Epithelial cell of proximal tubule (primary cell): ENCODE measurements at places on chromosomes 4 and X.

DNA sequence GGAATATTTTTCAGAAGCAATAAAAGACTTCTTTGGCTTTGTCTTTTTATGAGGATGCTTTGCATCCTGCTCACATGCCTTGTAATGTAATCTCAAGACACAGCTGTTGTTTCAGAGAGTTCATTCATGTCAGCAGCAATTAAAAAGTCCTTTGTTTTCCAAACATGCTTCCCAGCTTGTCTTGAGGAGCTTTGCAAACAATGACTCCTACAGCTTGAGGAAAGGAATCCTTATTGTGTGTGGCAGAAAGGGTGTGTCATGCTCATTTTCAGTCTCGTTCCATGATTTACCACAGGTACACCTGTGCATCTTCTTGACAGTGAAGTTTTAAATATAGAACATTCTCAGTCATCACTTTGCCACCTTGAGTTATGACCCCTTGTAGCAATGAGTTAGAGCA is 139.2 kb upstream of the AADAT start:
- DNase-seq = no peak

DNA sequence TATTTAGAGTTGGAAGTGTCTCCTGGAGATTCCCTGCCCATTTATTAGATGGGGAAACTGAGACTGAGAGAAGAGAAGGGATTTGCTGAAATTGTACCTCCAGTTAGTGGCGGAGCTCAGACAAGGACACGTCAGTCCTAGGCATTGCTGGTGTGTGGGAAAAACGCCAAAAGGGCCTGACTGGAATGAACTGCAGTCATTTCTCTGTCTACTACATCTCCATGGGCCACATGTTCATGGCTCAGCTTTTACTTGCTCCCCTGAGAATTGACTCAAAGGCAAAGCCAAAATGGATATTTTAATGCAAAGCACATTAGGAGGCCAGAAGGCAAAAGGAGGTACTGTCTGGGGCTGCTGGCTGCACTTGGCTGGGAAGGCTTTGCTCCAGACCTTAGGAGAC is 3.9 kb downstream of the TFDP3 start:
- DNase-seq = no peak

- DNase-seq = no peak
These were observed 45.8 kb downstream of the TACR3 start for GRCh38 chr4:103673983-103674382.

GRCh38 chr4:83009529-83009928 is 1.1 kb downstream of the LIN54 start:
- DNase-seq = no peak

- DNase-seq = no peak
These were observed 59.5 kb upstream of the RPA4 start for GRCh38 chrX:96824166-96824565.

- DNase-seq = no peak
These were observed 120.0 kb upstream of the ZDHHC15 start for GRCh38 chrX:75642811-75643361.

- no peak for DNase-seq
These were observed 120.6 kb downstream of the ZNF827 start for GRCh38 chr4:145818011-145818410.

- no peak for DNase-seq
These were observed 39.8 kb downstream of the CXCL1 start for GRCh38 chr4:73908965-73909364.

- no peak for DNase-seq
These were observed 56.0 kb downstream of the HADH start for GRCh38 chr4:108045687-108046024.

GRCh38 chr4:48334236-48334635 is 7.1 kb upstream of the SLAIN2 start:
- DNase-seq = no peak

GRCh38 chr4:36573441-36573840 is 292.0 kb downstream of the DTHD1 start:
- DNase-seq = no peak

DNA sequence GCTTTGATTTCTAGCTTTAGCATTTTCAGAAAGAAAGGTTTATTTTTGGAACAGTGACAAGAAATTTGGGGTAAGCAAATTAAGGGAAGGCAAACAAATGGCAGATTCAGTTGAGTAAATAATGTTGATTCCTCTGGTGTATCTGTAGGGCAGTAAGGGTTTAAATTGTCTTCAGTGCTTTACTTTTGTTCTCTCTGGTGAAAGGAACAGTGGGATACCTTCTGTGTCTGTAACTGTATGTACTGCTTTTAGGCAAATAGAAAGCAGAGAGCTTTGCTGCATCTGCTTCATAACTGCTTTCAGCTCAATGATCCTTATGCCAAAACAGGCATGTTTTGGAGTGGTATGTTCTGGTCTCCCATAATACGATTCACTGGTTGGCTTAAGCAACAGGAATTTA is 932.1 kb upstream of the SLIT2 start:
- no peak for DNase-seq

- DNase-seq = no peak
These were observed 35.1 kb downstream of the SYTL4 start for GRCh38 chrX:100696699-100697351.

- no peak for DNase-seq
These were observed 618.8 kb downstream of the GLUD2 start for GRCh38 chrX:121666171-121666570.

- no peak for DNase-seq
These were observed 110.3 kb downstream of the UCHL1 start for GRCh38 chr4:41366911-41367517.

GRCh38 chr4:16693641-16694040 is 204.8 kb downstream of the LDB2 start:
- no peak for DNase-seq

GRCh38 chr4:87680271-87680670 is 30.2 kb downstream of the DMP1 start:
- DNase-seq = no peak

- DNase-seq = no peak
These were observed 270.6 kb upstream of the GK2 start for GRCh38 chr4:79678472-79679202.

DNA sequence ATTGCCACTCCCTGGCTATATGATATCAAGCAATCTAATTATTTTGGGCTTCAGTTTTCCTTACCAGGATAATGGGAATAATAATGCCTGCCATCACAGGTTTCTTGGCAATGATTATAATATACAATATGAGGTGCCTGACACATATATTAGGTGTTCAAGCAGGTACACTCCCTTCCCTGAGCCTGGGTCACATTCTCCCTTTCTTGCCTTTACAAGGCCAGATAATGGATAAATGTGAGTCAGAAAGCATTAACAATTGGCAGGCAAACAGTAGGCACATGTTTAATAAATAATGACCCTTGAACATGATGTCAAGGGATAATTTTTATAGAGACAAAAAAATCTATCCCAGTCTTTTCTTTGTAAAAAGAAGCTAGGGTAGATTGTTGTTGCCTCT is 17.2 kb downstream of the NDP start:
- DNase-seq = no peak

DNA sequence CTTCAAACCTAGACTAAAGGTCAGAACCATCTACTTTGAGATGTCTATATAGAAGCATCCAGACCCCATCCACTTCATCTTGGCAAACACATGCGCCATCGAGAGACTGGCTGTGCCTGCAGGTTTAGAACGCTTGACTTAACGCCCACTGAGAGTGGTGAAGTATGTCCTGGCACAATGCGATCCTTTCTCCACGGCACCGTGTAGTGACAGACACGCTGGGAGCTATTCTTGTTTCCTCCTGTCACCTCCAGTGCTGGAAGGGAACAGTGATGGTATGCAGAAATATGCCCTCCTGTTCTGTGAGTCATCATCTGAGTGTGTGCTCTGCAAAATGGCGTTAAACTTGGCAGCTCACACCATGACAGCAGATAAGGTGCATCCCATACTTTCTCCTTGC is 330.2 kb downstream of the NLGN4X start:
- no peak for DNase-seq

DNA sequence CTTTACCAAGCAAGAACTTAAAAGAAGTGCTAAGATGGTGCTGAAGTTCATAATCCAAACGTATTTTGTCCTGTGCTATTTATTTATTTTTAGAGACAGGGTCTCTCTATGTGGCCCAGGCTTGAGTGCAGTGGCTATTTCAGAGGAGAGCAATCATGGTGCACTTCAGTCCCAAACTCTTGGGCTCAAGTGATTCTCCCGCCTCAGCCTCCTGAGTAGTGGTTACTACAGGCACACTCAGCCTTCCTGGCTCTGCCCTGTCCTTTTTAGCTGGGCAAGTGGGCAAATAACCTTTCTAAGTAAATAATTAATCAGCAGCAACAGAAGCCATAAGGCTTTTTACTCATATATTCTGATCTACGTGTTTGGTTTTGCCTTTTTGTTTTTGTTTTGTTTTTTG is 2.6 kb downstream of the NSD2 start:
- DNase-seq = no peak

- DNase-seq = no peak
These were observed at the start of gene MAGEB18 for GRCh38 chrX:26138274-26138673. Gene MAGEB18, plus strand, starts transcription at chrX:26138343. Its CDS starts 643 bp downstream, at chrX:26138986.

DNA sequence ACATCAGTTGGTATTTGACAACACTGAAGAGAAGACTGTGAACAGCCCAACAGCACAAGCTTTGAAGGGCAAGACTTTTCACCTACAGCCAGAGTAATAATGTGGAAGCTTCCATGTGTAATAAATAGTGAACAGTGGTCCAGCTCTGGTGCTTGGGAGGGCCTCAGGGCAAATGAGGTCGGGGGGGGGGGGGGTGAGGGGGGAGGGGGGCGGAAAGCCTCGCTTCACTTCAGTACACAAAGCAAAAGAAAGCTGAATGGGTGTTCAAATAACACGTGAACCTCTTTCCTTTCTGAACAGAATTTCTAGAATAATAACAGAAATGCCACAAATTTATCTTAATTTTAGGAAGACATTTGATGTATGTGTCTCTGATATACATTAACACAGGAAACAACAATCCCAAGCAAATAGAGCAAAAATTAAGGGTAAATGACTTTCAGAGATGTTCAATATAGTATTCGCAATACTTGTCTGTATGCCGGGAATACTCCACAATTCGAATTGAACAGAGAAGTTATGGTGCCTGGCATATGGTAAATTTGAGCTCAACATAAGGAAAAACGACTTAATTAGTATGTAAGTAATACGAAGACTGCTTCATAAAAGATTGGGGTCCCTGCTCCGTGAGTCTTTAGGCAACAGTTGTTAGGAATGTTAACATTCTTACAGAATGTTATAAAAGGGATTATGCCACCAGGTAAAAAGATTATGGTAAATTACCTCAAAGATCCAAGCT is 92.6 kb downstream of the FRYL start:
- no peak for DNase-seq

DNA sequence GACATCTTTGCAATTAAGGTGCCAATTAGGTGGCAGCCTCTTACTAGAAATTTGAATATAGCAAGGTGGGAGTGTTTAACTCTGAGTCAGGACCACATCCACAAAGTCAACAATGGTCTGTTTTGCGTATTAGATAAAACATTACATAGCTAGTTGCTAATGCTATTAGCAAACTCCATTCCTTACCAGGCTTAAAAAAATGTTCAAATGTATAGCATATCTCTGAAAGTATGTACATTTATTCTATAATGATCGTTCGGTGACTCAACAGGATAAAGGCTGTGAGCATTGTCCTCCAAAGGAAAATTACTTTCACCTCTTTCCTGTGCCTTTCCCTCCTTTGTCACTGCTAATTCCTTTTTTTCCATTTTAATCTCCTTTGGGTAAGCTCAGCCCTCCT is 74.5 kb downstream of the SYTL5 start:
- no peak for DNase-seq

DNA sequence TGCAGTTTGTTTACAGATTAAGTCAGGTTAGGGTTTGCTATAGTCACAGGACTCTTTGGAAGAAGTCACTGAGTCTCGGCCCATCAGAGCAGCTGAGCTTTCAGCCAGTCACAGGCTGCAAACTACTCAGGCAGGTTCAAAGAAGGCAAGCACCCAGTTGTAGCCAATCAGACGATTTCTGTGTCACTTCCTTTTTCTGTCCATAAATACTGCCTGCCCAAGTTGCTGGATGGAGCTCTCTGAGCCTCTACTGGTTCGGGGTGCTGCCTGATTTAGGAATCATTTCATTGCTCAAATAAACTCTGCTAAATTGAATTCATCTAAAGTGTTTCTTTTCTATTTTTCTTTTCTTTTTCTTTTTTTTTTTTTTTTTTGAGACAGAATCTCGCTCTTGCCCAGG is 7.3 kb upstream of the SH3BP2 start:
- no peak for DNase-seq

- DNase-seq = no peak
These were observed 19.8 kb upstream of the PASD1 start for GRCh38 chrX:151543706-151544105.

GRCh38 chrX:110210417-110211139 is 107.3 kb downstream of the AMMECR1 start:
- DNase-seq = no peak

DNA sequence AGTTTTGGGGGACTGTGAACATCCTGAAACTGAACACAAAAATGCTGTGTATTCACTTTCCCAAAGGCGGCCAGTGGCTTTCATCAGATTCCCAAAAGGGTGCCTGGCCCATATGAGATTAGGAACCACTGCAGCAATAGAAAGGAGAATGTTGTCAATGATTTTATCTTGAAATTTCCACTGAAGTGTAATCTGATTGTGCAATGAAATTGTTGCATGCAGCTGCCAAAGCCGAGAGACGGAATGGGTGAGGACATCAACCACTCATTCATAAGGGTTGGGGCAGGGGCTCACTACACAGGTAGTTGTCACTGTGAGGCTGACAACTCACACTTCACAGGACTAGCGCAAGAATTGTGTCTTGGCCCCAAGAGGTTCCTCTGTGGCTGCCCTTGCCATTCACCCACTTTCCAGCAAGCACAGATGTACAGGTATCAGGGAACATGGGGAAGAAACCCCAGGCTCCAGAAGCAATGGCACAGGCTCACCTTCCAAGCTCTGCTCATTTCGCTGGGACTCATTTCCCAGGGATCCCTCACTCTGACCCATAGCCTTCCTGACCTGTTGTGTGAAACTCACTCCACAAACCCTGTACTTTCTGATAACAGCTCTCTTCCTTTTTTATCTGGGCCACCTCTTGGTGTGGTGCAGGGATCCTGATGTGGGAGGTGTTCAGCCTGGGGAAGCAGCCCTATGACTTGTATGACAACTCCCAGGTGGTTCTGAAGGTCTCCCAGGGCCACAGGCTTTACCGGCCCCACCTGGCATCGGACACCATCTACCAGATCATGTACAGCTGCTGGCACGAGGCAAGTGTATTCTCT is 48.8 kb downstream of the BMX start:
- no peak for DNase-seq

DNA sequence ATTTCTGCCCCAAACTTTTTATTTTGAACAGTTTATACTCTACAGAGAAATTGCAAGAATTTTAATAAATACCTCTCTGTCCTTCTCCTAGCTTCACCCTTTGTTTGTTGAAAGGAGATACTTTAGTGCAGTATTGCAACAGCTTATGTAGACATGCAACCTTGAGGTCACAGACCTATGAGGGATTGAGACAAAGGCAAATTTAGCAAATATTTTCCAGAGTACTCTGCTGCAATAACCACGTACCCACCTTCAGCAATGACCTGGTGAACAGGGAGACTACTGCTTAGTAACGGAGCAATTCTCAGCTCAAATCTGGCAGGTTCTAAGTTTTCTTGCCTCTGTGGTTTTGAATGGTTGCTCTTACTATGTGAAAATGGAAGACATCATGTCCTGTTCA is 13.2 kb downstream of the FGA start:
- no peak for DNase-seq

- DNase-seq = no peak
These were observed 127.3 kb downstream of the AFAP1 start for GRCh38 chr4:7812231-7812857.

GRCh38 chrX:23195761-23196160 is 138.9 kb upstream of the PTCHD1 start:
- no peak for DNase-seq
